Nucleus accumbens (tissue), 56 donors: ENCODE measurements at places on chromosomes 12 and 14.

GRCh38 chr12:130613831-130614529 is 102.1 kb downstream of the RIMBP2 start:
- no peak for DNase-seq

DNA sequence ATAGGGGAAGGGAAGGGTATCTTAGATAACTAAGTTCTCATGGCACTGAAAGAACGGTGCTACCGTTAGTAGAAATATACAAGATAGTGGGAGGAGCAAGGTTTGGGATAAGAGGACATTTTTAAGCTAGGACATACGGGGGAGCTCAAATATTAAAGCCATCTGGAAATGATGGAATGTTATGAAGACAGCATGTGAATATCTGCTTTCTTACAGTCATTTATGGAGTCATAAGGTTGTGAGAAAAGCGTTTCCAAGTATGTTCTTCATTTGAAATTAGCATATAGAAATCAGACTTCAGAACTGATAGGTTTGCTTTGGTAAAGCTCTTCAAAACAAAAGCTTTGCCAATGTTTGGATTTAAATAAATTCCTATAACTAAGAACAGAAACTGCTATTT is 62.3 kb downstream of the OTOGL start:
- DNase-seq: no peak

GRCh38 chr12:96093543-96094196 is 58.3 kb upstream of the LTA4H start:
- DNase-seq: no peak

DNA sequence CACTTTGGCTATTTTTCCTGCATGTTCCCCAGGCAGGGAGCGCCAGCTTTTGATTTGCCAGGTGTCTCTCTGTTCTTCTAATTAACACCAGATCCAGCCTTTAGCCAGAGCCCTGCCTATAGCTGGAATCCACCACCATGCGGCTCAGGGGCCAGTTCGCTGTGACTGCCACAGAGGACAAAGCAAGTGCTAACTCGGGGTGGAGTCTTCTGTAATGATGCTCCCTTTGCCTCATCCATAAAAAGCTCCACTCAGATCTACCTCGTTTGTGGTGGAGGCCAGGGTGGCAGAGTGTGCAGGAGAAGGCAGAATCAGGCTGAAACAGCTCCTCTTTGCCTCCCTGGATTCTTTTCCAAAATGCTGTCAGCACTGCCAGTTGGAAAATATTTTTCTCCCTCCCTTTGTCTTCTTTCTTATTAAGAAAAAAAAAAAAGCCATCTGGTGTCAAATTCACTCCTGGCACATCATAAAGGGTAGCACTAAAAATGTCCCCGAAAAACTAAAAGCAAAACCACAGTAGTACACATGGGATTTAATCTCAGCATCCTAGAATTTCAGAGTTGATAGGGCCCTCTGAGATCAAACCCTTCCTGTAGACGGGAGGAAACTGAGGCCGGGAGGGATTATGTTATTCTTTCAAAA is 18.0 kb upstream of the CTDSP2 start:
- no peak for DNase-seq

- no peak for DNase-seq
Measured at GRCh38 chr12:79422060-79422812, 268.5 kb downstream of the PAWR start.

DNA sequence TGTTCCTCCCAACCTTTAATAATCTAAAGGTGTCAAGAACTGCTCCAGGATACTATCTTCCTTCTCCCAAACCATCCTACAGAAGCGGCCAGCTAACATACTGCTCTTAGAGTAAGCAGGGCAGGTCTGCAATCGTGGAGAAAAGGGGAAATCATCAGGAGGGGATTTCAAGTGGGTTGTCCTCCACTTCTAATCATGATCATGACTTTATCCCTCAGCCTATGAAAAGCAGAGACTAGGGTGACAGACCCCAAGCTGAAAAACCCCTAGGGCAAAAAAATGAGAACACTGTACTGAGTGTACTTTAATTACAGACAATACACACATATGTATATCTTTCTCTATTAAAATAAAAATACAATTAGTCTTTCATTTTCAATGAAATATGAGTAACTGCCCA is 13.9 kb downstream of the DUSP16 start:
- no peak for DNase-seq

DNA sequence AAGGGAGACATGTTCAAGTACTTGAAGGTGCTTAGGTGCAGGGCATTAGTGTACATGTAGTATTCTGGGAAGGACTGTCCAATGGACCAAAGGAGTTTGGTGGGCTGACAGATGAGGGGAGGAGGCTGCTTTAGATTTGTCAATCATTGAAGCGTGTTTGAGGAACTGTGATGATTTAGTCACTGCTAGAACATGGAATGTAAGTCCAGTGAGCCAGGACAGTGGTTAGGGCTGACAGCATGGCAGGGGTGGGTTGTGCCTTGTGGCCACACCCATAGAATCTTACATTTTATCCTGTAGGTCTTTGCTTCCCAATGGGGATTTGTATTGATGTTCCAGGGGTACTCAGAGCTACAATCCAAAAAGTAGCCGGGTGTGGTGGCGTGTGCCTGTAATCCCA is 24.6 kb downstream of the DIP2B start:
- DNase-seq: no peak

- DNase-seq: no peak
Measured at GRCh38 chr12:3453990-3454680, 36.9 kb upstream of the PRMT8 start.

GRCh38 chr14:31568161-31568560 is 7.0 kb downstream of the NUBPL start:
- DNase-seq: no peak

DNA sequence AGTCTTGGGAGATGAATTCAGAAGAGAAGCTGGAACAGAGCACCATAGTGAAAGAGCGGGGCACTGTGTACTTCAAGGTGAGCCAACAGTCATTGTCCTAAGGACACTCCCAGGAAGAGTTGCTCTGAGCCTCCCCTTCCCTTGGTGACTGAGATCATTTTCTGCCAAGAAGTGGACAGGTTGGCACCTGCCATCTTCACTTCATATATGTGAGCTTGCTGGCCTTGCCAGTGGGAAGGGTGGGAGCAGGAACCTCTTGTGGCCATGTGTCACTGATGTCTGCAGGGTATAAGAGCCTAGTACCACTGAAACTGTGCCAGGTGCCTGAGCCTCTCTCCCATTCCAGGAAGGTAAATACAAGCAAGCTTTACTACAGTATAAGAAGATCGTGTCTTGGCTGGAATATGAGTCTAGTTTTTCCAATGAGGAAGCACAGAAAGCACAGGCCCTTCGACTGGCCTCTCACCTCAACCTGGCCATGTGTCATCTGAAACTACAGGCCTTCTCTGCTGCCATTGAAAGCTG is 5.3 kb downstream of the FKBP4 start:
- DNase-seq: no peak

DNA sequence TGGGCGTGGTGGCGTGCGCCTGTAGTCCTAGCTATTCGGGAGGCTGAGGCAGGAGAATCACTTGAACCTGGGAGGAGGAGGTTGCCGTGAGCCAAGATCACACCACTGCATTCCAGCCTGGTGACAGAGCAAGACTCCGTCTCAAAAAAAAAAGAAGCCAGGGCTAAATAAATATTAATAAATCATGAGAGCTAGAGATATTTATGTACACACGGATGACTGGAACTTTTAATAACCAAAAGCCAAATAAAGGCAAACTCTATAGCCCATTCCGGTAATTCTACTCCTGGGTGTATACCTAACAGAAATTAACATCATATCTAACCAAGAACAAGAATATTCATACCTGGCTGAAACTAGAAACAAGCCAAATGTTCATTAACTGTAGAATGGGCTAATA is 7.7 kb upstream of the TRAFD1 start:
- no peak for DNase-seq

DNA sequence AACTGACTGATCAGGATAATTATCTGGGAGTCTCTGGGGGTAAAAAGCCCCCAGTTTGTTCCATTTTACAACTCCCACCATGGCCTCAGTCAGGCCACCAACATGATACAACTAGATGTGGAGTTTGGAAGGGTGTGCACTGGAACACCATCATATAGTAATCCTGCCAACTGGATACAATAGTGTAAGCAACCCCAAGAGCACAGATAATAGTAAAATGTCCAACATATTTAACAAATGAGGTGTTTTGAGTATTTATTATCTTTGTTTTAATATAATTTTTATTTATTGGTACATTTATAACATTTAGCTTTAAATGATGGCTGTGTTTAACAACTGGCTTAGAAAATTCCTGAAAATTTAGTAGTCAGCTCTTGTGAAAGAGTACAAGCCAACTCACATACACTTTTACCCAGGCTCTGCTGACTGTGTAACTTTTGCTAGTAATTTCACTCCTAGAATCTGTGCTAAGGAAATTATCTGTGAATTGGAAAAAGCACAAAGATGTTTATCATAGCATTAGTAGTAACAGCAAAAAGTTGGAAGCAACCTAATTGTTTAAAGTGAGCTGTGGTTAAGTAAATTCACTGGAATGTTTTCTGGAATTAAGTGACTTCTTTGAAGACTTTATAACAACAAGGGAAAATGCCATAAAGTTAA is 196.8 kb downstream of the RAD51B start:
- DNase-seq: no peak

GRCh38 chr12:113222730-113223531 is 1.7 kb downstream of the TPCN1 start:
- DNase-seq: peak; percentile 21

DNA sequence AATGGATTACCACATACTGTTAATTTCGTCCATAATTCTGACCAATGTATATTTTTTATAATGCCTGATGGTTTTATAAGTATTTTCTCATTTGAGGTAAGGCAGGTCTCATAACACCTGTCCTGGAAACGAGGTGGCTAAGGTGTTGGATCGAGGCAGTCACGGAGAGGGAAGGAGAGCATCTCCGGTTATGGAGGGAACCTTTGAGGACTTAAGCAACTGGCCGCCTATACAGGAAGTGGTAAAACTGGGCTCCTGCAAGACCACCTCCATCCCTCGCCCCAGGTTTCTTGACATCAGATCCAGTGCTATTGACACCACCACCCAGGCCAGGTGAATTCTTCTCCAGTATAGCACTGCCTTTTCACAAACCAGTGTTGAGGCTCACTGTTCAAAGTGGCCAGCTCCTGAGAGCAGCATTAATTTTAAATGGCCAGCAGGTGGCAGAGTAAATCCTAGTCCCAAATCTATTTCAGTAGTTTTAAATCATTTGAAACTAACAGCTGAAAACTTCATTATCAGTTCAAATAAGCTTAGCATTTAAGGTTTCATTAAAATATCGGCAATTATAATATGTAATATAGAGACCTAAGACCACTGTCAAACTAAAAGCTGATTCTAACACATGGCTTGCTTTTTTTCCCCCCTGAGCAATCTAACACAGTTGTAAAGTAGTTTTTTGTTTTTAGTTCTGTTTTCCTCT is 100.8 kb downstream of the PPM1A start:
- peak; percentile 12 for DNase-seq

GRCh38 chr12:85779768-85780167 is 56.4 kb downstream of the RASSF9 start:
- DNase-seq: no peak

GRCh38 chr14:59728304-59728703 is 142.3 kb downstream of the RTN1 start:
- DNase-seq: no peak

DNA sequence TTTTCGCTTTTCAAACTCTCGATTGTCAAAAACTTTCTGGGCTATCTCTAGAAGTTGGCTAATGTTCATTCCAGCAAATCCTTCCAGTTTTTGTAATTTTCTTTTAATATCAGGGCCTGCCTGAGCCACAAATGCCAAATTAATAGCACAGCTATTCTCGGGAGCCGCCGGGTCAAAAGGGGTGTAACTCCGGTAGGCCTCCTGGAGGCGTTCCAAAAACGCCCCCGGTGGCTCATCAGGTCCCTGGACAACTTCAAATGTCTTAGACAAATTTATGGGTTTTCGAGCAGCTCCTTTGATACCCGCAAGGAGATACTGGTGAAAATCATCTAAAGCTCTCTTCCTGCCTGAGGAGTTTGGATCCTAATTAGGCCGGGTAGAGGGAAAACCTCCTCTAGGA is 117.9 kb upstream of the PZP start:
- DNase-seq: no peak

DNA sequence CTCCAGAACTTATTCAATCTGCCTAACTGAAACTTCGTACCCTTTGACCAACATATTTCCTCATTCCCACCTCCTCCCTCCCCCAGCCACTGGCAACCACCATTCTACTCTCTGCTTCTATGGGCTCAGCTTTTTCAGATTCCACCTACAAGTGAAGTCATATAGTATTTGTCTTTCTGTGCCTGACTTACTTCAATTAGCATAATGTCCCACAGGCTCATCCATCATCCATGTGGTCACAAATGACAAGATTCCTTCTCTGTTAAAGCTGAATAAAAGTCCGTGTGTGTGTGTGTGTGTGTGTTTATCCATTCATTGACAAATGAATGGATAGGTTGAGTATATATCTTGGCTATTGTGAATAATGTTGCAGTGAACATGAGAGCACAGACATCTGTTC is 1.3 kb upstream of the C14orf39 start:
- no peak for DNase-seq

DNA sequence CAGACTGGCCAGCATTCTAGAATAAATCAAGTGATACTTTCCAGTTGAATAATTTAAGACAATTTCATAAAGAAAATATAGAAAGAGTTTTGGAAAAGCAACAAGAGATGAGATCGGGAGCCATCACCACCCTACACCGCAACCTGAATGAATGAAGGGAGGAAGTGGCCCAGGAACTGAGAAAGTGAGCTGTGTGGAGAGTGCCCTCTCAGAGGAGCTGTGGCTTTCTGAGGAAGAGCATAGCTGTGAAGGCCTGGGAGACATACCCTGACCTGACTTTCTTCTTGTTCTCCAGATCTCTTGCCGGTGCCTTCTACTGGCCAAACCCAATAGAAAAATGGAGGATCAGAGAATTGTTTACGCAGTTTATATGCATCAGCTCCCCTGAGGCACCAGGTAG is 79.3 kb upstream of the TSPAN8 start:
- DNase-seq: no peak

GRCh38 chr12:92624236-92624635 is 78.6 kb upstream of the PLEKHG7 start:
- no peak for DNase-seq

- no peak for DNase-seq
Measured at GRCh38 chr12:123491481-123491880, 33.5 kb downstream of the SNRNP35 start.

- no peak for DNase-seq
Measured at GRCh38 chr12:45981075-45981837, 9.1 kb downstream of the SCAF11 start.

DNA sequence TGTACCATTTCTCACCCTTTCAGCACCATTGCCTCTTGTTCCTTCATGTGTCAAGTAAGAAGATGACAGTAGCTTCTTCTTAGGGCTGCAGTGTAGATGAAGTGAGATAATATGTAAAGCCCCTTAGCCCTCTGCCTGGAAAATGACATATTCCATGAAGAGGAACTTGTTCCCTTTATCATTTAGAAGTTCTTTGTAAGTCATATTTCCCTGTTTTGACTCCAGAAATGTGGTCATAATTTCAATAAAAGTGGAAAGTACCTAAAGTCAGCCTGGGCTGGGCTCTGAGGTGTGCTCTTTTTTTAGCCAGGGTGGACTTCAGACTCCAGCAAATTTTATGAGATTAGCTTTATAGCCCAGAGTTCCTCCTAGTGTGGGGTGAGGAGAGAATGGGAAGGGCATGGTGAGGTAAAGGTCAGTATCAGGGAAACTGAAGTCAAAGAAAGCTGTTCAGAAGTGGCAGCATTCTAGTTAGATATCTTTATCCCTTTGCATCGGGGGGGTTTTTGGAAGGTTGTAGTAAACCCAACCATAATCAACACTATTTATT is 92.5 kb downstream of the TMCC3 start:
- no peak for DNase-seq

- DNase-seq: peak; percentile 35
Measured at GRCh38 chr14:35336494-35337268, 44.5 kb downstream of the PSMA6 start.
